ENCODE measurements at places on chromosomes 2 and 18. TPM values are rescaled to one million over a fixed set of nuclear protein-coding genes. Genes with fewer than 3 reads are reported as not detected.

Gene TTC39C
- total RNA-seq = 13.7 TPM

DNA sequence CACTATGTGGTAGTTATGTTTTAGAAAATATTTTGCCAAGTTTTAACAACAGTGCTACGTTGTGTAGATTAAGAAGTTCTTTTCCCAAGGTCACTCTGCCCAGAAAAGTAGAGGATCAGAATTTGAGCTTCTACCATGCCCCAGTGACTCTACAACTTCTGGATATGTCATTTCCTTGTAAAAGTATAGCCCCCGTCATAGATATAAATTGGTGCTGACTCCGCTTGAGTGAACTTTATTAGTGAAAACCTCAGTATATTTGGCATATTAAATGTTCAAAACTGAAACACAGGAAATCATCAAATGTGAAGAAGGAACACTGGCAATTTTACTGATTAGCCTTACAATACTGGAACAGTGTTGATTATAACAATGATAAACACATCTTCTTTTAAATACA is 256.7 kb upstream of the UBE2E3 start:
- no peaks in the 10 kb centered on the region for H3K27me3 ChIP-seq
- H3K27ac ChIP-seq = no peak overlapping the region
- H3K4me1 ChIP-seq = no peaks in the 10 kb centered on the region
- H3K4me3 ChIP-seq = no peak overlapping the region
- no peaks in the 10 kb centered on the region for H3K36me3 ChIP-seq

DNA sequence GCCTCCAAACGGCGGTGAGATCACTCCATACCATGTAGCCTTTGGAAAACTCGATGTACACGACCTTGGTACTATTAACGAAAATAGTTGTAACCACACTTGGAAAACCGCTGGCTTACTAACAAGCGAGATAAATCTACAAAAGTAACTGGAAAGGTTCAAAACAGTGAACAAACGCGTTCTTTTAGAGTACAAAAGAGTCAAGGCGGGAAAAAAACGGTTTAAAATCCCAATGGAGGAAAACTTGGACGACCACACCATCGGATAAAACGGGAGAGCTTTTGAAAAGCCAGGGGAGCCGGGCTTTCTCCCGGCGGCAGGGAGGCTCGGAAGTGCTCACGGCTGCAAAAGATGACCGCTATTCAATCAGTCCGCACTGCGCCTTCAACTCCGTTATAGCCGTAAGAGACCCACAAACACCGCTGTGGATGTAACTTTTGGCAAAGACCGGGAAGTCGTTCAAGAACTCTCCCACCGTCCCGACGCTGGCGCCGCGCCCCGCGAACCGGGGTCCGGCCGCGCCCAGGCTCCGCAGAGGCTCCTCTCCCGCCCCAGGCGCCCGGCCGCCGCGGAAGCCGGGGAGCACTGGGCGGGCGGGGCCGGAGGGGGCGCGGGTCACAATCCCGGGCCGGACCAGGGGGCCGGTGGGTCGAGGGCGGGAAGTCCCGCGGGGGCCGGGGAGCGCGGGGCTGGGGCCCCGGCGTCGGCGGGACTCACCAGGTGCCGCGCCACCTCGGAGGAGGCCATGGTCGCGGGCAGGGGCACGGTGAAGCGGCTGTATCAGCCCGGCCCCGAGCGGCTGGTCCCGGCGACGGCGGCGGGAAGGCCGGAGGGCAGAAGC is 465 bp downstream of the SEPTIN10 start:
- H3K4me3 ChIP-seq = peak overlapping the region; percentile 79
- peaks cover 22% of the 10 kb centered on the region for H3K4me1 ChIP-seq
- DNase-seq = peak; percentile 42
- peak overlapping the region; percentile 97 for H3K27ac ChIP-seq
- no peaks in the 10 kb centered on the region for H3K36me3 ChIP-seq
- H3K27me3 ChIP-seq = no peaks in the 10 kb centered on the region

GRCh38 chr18:31428211-31428610 is 19.3 kb upstream of the DSG3 start:
- H3K36me3 ChIP-seq = no peaks in the 10 kb centered on the region
- H3K4me3 ChIP-seq = no peak overlapping the region
- no peaks in the 10 kb centered on the region for H3K4me1 ChIP-seq
- no peak overlapping the region for H3K27ac ChIP-seq

DNA sequence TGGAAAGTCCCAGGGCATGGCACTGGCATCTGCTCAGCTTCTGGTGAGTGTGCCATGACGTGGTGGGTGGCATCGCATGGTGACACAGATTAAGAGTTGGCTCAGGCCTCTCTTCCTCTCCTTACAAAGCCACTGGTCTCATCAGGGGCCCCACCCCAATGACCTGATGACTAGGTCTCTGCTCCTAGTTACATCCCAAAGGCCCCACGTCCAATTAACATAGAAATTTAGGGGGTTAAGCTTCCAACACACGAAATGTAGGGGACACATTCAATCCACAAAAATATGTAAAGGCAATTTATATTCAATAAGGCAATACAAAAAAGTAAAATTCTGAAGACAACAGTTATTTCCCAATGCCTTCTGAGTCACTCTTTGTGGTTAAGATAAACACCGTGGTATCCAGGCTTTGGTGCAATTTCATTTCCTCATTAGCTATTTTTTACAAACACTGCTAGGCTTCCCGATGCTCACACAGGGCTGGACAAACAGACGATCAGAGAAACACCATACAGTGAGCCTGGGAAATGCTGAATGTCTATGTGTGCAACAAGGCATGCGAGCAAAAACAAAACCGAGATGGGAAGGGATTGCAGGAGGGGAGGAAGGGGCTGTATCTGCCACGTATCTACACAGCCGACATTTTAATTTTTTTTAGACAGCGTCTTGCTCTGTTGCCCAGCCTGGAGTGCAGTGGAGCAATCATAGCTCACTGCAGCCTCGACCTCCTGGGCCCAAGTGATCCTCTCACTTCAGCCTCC is 67.2 kb downstream of the MBP start:
- DNase-seq = no peak
- no peaks in the 10 kb centered on the region for H3K27me3 ChIP-seq
- H3K36me3 ChIP-seq = no peaks in the 10 kb centered on the region

GRCh38 chr2:191614759-191615158 is 63.2 kb upstream of the NABP1 start:
- no peaks in the 10 kb centered on the region for H3K27me3 ChIP-seq
- H3K4me3 ChIP-seq = no peak overlapping the region
- no peak overlapping the region for H3K27ac ChIP-seq
- no peaks in the 10 kb centered on the region for H3K36me3 ChIP-seq

GRCh38 chr2:233708942-233709341 is 3.8 kb upstream of the UGT1A5 start:
- no peak overlapping the region for H3K4me3 ChIP-seq
- H3K27me3 ChIP-seq = no peaks in the 10 kb centered on the region
- no peaks in the 10 kb centered on the region for H3K36me3 ChIP-seq
- no peak for DNase-seq
- H3K27ac ChIP-seq = no peak overlapping the region

Gene PJVK
- 4.5 TPM for total RNA-seq

Gene ACVR1C
- 0.13 TPM for total RNA-seq

DNA sequence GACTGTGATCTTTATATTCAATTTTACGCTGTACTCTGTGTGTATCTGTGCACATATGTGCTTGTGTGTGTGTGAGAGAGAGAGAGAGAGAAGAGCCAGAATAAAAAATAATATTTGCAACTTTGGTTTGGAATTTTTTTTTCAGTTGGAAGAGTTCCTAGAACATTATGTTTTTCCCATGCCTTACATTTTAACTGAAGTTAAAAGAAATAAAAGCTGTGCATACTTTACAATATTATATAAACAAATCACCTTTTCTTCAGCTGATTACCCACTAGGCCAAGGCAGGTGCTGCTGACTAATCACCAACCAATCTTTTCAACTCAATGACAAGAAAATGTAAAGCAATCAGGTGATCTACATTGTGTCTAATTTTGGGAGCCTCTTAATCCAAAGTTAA is 366.3 kb downstream of the NYAP2 start:
- H3K27ac ChIP-seq = no peak overlapping the region
- H3K4me1 ChIP-seq = no peaks in the 10 kb centered on the region
- no peak overlapping the region for H3K4me3 ChIP-seq
- H3K36me3 ChIP-seq = no peaks in the 10 kb centered on the region
- H3K27me3 ChIP-seq = no peaks in the 10 kb centered on the region
- DNase-seq = no peak

Gene LIPG
- total RNA-seq = 555 TPM

All from thyroid gland (tissue), 4 donors.